ENCODE measurements at places on chromosomes 5 and 9.

- DNase-seq: no peak
These were observed 306.5 kb downstream of the MAN2A1 start for GRCh38 chr5:109996246-109996645.

GRCh38 chr9:76297721-76298239 is 96.4 kb downstream of the RFK start:
- DNase-seq: no peak

DNA sequence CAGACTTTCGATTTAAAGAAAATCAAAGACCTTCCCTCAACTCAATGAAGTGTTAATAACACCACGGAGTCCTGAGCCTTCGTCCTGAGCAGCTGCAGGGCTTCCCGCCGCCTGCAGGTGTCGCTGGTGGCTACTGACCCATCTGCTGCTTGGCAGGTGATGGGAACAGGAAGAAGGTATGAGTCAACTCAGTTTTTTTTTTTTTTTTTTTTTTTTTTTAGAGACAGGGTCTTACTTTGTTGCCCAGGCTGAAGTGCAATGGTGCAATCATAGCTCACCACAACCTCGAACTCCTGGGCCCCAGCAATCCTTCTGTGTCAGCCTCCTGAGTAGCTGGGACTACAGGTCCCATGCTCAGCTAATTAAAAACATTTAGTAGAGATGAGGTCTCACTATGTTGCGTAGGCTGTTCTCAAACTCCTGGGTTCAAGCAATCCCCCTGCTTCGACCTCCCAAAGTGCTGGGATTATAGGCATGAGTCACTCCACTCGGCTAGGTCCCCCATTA is 185.7 kb upstream of the IL12B start:
- DNase-seq: peak; percentile 65

DNA sequence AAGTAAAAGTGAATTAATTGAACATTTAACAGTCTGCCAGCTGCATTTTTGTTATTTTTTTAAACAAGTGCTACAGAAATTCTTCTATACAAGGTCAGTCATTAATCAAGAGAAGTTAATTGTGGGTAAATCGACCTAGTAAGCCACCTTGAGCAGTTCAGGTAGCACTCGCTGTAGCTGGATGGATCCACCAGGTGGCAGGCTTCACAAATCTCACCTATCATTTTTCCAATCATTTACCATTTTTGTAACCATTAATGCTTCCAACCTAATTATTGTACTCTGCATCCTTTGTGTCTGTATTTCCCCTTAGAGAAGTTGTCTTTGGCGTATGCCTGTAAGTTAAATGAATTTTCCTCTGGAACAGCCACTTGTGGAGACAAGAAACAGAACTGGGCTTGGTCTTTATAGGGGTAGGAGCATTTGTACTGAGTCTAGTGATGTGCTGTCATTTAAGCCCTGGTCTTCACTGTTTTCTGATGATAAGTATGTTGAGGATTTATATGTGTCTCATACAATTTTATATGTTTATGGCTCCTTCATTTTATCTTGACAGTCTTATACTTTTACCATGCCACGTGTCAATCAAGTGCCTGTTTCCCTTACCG is 39.5 kb downstream of the CD180 start:
- peak; percentile 23 for DNase-seq

GRCh38 chr9:123999661-124000060 is 11.9 kb upstream of the LHX2 start:
- DNase-seq: no peak

Measured in stimulated activated CD4-positive, alpha-beta T cell treated with anti-CD3 and anti-CD28 coated beads, Interleukin-1b, Interleukin-23, amount 100 ng/mL, for 1 hour (primary cell).